ENCODE measurements at places on chromosomes 16 and 17.

- DNase-seq, result no peak
These were observed 40.6 kb upstream of the XYLT1 start for GRCh38 chr16:17511340-17511739.

GRCh38 chr16:86239381-86239780, 270.9 kb upstream of the FOXF1 start:
- DNase-seq, result no peak

GRCh38 chr17:45146166-45146565, 2.1 kb upstream of the HEXIM1 start:
- DNase-seq, result no peak

DNA sequence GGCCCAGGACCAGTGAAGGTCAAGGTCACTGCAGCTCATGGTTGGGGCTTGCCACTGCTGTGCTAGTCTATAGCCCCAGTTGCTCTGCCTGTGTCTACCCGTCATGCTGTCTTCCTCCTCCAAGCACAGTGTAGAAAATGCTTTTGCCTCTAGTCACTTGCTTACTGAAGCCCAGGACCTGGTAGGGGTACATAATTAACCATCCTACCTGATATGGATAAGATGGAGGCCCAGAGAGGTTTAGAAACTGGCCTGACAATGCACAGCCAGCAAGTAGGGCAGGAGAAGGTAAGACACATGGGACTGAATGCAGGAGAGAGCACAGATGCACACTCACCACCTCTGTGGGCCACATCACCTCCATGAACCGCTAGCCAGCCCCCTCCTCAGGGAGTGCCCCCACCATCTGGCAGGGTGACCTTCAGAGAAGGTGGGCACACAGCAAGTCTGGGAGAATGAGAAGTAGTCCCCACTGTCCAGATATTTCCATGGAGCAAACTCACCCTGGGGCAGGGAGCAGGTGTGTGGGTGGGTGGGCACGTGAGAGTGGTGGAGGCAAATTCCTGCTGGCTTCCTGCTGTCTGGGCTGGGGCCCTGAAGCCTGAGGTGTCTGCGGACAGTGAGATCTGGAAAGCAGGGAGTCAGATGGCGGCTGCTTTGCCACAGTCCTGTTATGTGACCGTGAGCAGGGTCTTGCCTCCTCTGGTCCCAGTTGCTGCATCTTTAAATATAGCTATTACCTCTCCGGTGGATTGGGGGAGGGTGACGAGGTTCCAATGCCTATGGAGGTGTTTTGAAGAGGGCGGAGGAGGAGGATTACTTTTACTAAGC, 1.0 kb downstream of the CX3CL1 start:
- no peak for DNase-seq

DNA sequence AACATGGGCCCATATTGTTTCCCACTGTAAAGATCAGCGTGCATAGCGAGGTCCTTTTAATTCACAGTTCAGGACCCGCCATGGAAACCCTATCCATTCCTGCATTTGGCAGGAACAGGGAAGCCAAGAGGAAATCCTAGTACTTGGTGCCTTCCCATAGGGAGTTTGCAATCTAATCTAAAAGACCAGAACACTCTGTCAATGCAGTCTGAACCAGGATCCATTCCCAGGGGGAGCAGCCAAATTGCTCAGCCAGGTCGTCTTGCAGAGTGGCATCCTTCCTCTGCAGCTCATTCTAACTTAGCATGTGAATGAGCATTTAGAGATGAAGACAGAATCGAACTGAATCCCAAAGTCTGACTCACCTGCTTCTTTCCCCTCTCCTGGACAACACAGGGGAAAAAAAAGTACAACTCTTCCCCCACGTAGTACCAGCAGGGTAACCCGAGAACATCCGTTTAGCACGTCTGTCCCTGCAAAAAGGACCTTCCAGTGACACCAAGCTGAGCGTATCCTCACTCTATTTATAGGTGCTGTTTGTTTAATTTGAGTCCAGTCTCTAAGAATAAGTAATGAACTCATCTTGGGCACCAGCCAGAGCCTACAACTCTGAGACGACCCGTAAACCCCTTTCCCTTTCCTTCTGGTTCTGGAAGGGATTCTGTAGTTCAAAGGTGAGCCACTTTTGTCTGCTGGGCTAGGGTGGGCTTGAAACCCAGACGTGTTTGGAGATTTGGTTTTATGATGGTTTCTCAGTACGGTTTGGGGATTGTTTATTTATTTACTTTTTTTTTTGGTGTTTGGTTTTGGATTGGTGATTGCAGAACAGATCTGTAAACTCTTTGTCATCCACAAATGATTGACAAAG, 74.5 kb downstream of the ERCC4 start:
- no peak for DNase-seq
